ENCODE measurements at places on chromosomes 2 and 18.

GRCh38 chr2:60364491-60364890 lies 189.0 kb downstream of the BCL11A start:
- no peak for DNase-seq

- DNase-seq = no peak
Observed at GRCh38 chr18:10792181-10792580, 266.4 kb downstream of the NAPG start.

GRCh38 chr2:84986018-84986417 lies 15.1 kb downstream of the KCMF1 start:
- DNase-seq = no peak

GRCh38 chr2:69177785-69178636 lies 165.0 kb downstream of the ANTXR1 start:
- peak; percentile 93 for DNase-seq

GRCh38 chr2:46970334-46971288 lies 55.0 kb upstream of the MCFD2 start:
- DNase-seq = peak; percentile 68

- DNase-seq = no peak
Observed at GRCh38 chr18:13513021-13513420, 213.3 kb downstream of the FAM210A start.

DNA sequence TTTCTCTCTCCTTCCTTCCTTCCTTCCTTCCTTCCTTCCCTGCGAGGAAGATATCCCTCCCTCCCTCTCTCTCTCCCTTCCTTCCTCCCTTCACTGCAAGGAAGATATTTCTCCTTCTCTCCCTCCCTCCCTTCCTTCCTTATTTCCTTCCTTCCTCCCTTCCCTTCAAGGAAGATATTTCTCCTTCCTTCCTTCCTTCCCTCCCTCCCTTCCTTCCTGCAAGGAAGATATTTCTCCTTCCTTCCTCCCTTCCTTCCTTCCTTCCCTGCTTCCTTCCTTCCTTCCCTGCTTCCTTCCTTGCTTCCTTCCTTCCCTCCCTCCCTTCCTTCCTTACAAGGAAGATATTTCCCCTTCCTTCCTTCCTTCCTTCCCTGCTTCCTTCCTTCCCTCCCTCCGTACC lies 229.5 kb downstream of the ZBTB7C start:
- no peak for DNase-seq

GRCh38 chr2:198293281-198293680 lies 488.9 kb downstream of the PLCL1 start:
- no peak for DNase-seq

GRCh38 chr2:72032481-72033041 lies 115.1 kb downstream of the CYP26B1 start:
- no peak for DNase-seq

DNA sequence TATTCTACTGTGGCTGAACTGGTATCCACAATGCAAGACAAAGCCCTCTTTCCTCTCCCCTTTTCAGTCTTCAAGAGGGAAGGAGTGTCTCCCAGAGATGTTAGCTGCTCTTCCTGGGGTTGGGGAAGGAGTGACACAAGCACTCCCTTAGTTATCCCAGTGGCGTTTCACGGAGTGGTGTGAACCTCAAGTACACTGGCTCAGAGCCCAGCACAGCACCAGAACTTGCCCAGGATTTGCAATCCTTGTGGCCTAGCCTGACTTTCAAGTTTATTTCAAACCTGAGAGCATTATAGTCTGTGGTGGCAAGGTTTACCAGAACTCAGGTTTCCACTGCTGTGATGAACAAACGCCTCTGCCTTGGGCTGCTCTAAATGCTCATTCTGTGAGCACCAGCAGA lies 162.5 kb downstream of the CCDC102B start:
- DNase-seq = no peak

GRCh38 chr18:23868136-23868785 lies 146.3 kb upstream of the TTC39C start:
- DNase-seq = no peak

DNA sequence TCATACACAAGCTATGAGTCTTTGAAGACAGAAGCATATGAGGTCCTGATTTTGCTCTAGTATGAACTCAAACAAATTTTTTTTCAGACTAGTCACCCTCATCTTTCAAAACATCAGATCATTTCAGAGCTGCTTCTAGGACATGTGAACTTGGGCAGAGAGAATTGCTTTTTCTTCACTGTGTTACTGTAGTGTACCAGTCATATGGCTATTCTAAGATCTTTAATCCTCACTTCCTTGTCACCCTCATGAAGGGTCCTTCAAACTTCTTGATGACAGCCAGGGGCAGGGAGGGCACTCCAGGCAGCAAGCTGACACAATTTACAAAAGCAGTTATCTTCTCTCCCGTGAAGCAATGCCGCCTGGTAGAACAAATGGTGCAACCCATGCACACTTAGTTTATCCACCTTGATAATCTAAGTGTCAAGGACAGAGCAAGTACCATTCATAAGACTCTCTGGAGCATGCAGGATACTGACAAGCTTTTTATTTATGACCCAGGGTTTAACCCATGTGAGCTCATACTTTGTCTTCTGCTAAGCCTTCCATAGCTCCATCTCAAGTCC lies 200.6 kb downstream of the DPP10 start:
- no peak for DNase-seq

- DNase-seq = no peak
Observed at GRCh38 chr2:120430957-120431356, 85.0 kb downstream of the INHBB start.

GRCh38 chr2:126933711-126934091 lies 35.0 kb downstream of the TEX51 start:
- DNase-seq = no peak

DNA sequence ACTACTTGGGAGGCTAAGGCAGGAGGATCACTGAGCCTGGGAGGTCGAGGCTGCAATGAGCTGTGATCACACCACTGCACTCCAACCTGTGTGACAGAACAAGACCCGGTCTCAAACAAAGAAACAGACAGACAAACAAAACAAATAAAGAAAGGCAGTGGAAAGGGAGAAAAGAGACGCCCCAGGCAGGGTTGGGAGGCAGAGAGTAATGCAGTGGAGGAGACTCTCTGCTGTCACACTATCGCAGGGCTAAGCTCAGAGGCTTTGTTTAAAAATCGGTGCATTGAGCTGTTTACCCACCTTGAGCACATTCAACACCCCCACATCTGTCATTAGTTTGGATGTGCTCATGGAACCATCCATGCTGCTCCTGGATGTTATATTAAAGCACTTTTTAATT lies 84.2 kb upstream of the RMP24 start:
- no peak for DNase-seq

DNA sequence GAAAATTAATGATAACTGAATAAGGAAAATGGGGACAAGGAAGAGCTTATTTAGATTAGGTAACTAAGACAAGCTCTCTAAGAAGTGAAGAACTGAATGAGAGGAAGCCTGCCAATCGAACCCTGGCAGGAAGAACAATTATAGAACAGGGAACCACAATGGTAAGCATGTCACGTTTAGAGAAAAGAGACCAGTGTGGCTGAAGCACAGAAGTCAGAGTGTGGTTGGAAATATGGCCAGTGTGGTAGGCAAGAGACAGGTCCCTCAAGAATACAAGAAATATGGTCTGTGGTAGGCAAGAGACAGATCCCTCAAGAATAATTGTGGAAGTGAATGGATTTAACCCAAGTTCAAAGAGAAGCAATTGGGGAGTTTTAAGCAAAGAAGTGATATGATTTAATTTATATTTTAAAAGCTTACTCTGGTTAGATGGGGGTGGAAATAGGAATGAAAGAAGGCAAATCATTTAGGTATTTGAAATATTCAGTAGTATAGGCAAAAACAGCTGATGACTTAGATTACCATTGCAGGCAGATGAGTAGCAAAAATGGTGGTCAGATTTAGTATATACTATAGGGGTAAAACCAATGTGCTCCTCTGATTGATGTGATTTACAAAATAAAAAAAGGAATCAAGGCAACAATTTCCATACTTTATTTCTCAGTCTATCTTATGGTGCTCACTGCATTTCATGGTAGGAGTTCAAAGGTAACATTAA lies 38.8 kb upstream of the ERMN start:
- no peak for DNase-seq

GRCh38 chr2:74471332-74472065 lies 981 bp downstream of the MRPL53 start:
- DNase-seq = no peak

- DNase-seq = no peak
Observed at GRCh38 chr2:20103530-20103929, 52.1 kb upstream of the LAPTM4A start.

GRCh38 chr2:65027616-65028244 lies 28.5 kb upstream of the CEP68 start:
- DNase-seq = no peak

DNA sequence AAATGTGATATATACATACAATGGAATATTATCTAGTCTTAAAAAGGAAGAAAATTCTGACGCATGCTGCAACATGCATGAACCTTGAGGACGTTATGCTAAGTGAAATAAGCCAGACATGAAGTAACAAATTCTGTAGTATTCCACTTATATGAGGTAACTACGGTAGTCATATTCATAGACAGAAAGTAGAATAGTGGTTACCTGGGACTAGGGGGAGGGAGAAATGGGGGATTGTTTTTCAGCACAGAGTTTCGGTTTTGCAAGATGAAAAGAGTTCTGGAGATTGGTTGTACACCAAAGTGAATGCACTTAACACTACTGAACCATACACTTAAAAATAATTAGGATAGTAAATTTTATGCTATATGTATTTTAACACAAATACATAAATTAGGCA lies 215.9 kb upstream of the FBXO11 start:
- no peak for DNase-seq

DNA sequence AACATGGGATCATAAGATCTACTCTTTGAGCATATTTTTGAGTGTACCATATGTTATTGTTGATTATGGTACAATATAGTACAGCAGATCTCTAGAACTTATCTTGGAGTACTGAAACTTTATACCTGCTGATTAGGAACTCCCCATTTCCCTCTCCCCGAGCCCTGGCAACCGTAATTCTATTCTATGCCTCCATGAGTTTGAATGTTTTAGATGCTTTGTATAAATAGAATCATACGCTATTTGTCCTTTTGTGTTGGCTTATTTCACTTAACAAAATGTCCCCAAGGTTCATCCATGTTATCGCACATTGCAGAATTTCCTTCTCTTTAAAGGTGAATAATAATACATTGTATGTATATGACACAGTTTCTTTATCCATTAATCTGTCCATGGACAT lies 117.2 kb downstream of the PTPRM start:
- no peak for DNase-seq

GRCh38 chr2:106649306-106649705 lies 162.1 kb downstream of the CD8B2 start:
- DNase-seq = no peak

GRCh38 chr18:58851856-58852255 lies 12.8 kb upstream of the ZNF532 start:
- DNase-seq = no peak

DNA sequence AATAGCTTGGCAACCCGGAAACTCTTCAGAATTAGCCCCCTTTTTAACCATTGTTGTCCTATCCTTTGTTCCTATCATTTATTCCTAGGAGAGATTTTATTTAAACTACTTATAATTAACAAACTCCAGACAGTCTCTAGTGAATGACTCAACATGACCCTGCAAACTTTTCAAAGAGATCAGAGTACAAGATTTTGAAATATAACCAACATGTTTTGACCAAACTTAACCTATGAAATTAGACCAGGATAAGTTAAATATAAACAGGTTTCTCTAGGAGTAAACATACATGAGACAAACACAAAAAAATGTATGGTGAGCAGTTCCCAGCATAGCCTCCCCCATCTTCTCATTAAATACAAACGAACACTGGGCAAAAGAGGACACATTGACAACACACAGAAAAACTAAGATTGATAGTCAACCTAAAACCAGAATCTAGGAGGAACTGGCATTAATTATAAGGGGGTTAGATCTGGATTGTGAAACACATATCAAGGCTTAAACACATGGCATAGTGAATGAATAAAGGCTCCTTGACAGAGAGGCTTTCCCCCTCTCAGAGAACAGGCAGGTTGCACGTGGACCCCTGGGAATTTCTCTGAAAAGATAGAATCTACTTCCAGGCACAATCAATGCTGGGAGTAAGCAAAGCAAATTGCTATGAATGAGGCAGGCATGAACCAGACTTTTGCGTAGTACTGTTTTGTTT lies 284.1 kb downstream of the IRS1 start:
- peak; percentile 18 for DNase-seq

GRCh38 chr2:191112448-191112901 lies 38.3 kb downstream of the STAT4 start:
- DNase-seq = no peak

DNA sequence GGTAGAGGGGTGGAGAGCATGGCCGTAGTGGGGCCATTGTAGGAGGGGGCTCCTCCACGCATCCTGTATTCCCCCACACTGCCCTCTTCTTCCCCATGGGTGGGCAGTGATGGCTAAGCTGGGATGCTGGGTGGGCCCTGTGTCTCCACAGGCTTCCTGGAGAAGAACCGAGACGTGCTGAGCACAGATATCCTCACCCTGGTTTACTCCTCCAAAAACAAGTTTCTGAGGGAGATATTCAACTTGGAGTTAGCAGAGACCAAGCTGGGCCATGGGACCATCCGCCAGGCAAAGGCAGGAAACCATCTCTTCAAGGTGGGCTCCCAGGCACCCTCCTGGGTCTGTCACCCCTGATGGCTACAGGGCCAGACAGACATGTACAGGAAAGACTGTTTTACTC lies 52.8 kb downstream of the MYO7B start:
- DNase-seq = no peak

DNA sequence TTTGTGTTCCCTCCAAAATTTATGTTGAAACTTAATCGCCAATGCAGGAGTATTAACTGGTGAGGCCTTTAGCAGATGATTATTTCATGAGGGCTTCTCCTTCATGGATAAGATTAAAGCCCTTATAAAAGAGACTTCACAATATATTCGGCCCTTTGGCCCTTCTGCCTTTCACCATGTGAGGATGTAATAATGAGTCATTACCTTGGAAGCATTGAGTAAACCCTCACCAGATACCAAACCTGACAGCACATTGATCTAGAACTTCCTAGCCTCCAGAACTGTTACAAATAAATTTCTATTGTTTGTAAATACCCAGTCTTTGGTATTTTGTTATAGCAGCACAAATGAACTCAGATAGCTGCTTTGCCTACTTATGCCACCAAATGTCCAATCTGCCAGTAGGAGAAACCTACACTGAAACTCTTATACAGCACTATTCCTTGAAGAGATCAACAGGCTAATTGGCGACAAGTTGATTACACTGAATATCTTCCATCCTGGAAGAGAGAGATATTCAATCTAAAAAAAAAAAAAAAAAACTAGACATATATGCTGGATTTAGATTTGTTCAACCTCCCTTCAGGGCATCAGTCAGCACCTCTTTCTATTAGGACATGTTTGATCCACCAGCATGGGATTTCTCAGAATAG lies 125.9 kb upstream of the COL5A2 start:
- DNase-seq = no peak

- no peak for DNase-seq
Observed at GRCh38 chr18:25517881-25518715, 166.1 kb upstream of the ZNF521 start.

- DNase-seq = no peak
Observed at GRCh38 chr2:67015681-67016080, 381.5 kb upstream of the ETAA1 start.
